Progenitor cell of endocrine pancreas (in vitro differentiated cells): ENCODE measurements at places on chromosomes 3 and 15.

- no peak for DNase-seq
These were observed 26.3 kb upstream of the EDEM1 start for GRCh38 chr3:5160940-5161858.

GRCh38 chr3:186303965-186304364 lies 58.1 kb downstream of the DGKG start:
- DNase-seq: no peak

DNA sequence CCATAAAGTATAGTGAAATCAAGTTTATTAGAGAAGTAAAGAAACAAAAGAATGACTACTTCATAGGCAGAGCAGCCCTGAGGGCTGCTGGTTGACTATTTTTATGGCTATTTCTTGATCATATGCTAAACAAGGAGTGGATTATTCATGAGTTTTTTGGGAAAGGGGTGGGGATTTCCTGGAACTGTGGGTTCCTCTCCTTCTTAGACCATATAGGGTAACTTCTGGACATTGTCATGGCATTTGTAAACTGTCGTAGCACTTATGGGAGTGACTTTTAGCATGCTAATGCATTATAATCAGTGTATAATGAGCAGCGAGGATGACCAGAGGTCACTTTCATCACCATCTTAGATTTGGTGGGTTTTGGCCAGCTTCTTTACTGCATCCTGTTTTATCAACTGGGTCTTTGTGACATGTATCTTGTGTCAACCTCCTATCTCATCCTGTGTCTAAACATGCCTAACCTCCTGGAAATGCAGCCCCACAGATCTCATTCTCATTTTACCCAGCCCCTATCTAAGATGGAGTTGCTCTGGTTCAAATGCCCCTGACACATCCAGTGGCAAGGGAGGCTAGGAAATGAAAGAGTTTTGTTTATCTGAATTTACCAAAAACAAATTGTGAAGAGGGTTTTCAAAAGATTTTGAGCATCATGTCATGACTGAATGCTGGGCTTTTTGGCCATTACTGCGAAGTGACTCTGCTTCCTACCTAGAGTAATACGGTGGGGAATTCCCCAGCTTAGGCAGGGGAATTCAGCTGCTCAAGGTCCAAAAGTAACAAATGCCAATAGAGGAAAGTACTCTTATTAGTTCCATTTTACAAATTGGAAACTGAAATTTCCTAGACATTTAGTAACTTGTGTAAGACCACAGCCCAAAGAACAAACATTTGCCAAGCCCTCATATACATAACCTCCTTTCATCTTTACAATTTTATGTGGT lies 6.2 kb upstream of the SPSB4 start:
- no peak for DNase-seq

GRCh38 chr3:29268651-29269050 lies 12.2 kb upstream of the RBMS3 start:
- DNase-seq: no peak

DNA sequence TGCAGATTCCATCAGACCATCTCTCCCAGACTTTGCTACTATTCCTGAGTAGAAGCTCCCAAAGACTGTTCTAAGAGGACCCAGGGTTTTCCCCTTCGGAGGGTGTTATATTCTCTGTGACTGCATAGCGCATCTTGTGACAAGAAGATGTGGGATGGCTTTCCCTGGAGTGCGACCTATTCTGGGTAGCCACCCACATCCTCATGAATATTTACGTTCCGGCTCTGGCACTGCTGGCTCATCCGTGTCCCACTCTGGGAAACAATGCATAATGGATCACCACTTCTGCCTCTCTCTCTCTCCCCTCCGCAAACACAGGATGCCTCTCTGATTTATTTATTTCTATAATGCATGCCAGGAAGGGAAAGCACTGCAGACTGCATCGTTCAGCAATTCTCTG lies 166.1 kb downstream of the PYDC2 start:
- no peak for DNase-seq

DNA sequence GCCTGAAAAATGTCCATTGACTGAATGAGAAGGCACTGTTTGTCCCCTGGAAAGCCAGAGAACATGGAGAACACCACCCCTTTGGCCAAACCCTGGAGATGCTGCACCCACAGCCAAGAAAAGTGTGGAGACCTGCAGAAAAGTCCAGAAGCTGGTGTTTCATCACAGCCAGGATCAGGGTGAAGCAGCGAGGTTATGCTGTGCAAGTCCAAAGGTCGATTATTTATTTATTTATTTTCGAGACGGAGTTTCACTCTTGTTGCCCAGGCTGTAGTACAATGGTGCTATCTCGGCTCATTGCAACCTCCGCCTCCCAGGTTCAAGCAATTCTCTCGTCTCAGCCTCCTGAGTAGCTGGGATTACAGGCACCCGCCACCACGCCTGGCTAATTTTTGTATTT lies 5.5 kb upstream of the CTSH start:
- DNase-seq: no peak

DNA sequence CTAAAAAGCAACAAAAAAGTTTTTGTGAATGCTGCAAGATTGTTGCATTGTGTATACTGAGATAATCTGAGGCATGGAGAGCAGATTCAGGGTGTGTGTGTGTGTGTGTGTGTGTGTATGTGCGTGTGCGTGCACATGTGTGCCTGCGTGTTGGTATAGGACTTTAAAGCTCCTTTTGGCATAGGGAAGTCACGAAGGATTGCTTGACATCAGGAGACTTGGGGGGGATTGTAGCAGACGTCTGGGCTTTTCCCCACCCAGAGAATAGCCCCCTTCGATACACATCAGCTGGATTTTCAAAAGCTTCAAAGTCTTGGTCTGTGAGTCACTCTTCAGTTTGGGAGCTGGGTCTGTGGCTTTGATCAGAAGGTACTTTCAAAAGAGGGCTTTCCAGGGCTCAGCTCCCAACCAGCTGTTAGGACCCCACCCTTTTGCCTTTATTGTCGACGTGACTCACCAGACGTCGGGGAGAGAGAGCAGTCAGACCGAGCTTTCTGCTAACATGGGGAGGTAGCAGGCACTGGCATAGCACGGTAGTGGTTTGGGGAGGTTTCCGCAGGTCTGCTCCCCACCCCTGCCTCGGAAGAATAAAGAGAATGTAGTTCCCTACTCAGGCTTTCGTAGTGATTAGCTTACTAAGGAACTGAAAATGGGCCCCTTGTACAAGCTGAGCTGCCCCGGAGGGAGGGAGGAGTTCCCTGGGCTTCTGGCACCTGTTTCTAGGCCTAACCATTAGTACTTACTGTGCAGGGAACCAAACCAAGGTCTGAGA lies 4.7 kb downstream of the BHLHE40 start:
- DNase-seq: no peak

DNA sequence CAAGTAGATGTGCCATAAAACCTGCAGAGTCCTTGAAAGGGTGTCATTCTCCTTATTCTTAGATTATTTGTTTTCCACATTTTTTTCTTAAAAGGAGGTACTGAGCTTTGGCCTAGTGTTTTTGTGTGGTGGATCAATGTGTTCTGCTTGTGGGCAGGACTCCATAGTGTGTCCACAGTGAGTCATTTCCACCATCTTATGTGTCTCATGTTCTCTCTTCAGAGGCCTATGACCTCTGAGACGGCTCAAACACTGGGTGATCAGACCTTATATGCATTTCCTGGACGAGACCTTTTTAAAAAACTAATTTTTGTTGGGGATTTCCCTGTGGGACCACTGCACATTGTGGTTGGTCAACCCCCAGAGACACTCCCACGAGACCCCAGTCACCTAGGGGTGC lies 93.4 kb downstream of the CHCHD4 start:
- DNase-seq: no peak

- DNase-seq: no peak
These were observed 374.1 kb downstream of the FHIT start for GRCh38 chr3:60877188-60877587.
